SJSA1 (cell line): ENCODE measurements at places on chromosomes 2 and 18. TPM values are rescaled to one million over a fixed set of nuclear protein-coding genes. Genes with fewer than 3 reads are reported as not detected.

LIPG gene
- total RNA-seq: 2.0 and 2.2 TPM in 2 replicates

DNA sequence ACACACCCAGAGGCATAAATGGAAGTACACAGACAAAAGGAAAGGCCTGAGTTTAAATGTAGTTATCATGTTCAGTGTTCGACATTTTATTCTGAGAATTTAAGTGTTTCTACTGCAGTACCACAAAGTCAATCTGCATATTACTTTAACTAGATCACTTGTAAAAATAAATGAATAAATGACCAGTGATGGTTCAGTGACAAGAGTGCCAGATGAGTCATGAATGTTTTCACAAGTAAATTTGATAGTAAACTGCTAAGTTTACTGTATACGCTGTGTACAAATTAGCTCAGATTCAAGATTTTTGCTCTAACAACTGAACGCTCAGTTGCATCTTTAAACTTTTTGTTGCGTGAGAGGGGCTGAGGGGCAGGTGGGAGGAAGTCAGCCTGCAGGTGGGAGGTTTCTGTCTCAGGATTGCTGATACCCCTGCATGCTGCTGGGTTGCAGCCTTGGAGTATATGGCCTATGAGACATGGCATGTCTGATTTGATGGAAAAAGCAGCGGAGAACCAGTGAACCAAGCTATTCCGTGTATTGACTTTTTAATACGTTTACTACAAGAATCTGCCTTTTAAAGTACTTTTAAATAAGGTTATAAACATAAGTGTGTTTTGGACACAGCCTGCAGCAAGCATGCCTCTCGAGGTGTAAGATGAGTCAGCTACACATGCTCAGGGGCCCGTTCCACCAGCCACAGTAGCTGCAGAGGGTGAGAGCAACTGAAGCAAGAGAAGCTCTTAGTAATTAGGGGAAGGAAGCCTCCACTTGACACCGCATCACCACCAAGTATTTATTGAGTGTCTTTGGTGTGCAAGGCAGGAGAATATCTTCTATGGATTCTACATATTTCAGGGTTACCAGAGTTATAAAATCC lies 245.1 kb downstream of the NEDD4L start:
- peaks cover 77% of the 10 kb centered on the region for H3K4me1 ChIP-seq
- H3K36me3 ChIP-seq: peaks cover 6% of the 10 kb centered on the region; the same call in 1 of the 2 replicates
- DNase-seq: peak; percentile 69
- peak overlapping the region; percentile 93 for H3K27ac ChIP-seq
- H3K4me3 ChIP-seq: no peak overlapping the region
- H3K27me3 ChIP-seq: no peaks in the 10 kb centered on the region

DNA sequence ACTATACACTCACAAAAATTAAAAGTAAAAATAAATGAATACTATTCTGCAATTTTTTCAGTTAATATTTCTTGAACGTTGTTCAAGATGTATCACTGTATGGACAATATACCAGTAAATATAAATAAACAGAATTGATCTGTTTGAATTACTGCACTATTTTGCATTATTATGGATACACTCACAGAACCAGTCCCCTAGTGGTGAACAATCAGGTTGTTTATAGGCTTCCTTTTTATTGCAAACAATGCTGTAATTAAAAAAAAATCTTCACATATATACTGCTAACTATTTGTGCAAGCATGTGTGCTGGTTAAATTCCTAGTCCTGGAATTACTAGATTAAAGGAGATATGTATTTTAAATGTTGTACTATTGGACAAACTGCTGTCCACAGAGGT lies 306.0 kb downstream of the FBXO15 start:
- no peaks in the 10 kb centered on the region for H3K36me3 ChIP-seq
- H3K27me3 ChIP-seq: no peaks in the 10 kb centered on the region
- H3K4me3 ChIP-seq: no peak overlapping the region
- no peak overlapping the region for H3K27ac ChIP-seq
- no peak for DNase-seq
- no peaks in the 10 kb centered on the region for H3K4me1 ChIP-seq

- H3K4me1 ChIP-seq: no peaks in the 10 kb centered on the region
- H3K27ac ChIP-seq: no peak overlapping the region
- H3K27me3 ChIP-seq: no peaks in the 10 kb centered on the region
- H3K36me3 ChIP-seq: no peaks in the 10 kb centered on the region
Observed at GRCh38 chr18:5065615-5066014, 131.4 kb downstream of the AKAIN1 start.

DNA sequence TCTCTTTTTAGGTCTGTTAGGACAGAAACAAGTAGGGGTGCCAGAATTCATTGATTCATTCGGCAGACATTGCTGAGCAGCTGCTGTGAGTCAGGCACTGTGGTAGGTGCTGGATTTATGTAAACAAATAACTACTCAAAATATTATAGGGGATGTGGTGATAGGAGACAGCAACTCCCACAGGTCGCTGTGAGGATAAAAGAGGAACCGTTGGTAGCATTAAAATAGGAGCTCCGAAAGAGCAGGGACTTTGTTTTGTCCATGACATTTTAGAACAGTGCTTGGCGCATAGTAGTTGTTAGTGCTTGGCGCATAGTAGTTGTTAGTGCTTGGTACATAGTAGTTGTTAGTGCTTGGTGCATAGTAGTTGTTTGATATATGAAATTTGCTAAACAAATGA lies 29.2 kb downstream of the ATP6V1C2 start:
- peaks cover 5% of the 10 kb centered on the region for H3K4me1 ChIP-seq
- DNase-seq: no peak
- H3K27me3 ChIP-seq: no peaks in the 10 kb centered on the region
- H3K36me3 ChIP-seq: no peaks in the 10 kb centered on the region
- no peak overlapping the region for H3K4me3 ChIP-seq
